ENCODE measurements at places on chromosomes 4 and X. TPM values are rescaled to one million over a fixed set of nuclear protein-coding genes. Genes with fewer than 3 reads are reported as not detected.

DNA sequence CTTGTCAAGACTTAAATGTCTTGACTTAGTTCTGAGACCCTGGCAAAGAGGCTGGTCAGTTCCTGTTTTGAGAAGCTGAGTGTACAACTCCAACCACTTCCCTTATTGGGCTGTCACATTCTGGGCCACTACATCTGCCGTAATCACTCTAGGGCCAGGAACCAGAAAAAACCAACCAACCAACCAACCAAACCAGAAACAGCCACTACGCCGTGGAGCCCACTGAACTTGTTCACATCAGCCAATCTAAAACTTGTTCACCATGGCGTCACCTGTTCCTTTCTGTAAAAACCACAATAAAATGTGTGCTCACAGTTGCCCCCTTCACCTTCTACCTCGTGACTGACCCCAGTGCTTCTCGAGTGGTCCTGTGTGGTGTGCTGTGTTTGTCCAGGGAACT lies 107.3 kb downstream of the JADE1 start:
- DNase-seq: no peak

DNA sequence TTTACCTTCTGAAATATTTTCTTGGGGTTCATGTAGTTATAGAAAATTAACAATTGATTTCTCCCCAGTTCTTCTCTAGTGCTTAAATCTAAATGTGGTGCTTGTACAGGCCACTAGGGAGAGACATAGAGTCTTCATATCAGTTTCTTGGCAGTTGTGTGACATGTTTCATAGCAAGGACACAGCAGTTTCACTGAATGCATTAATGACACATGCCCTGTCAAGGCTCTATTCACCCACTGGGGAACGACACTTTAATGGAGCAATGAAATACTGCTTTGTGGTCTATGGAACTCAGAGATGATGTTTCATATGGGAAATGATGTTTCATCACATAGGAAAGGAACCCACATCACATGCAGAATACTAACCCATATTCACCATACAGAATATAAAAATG lies 2.8 kb downstream of the VEGFC start:
- no peak for DNase-seq

TCEAL9 gene
- polyA plus RNA-seq: 150 TPM

GRCh38 chr4:84126061-84126787 lies 372.9 kb downstream of the NKX6-1 start:
- DNase-seq: no peak

BEND4 gene
- 0.12 TPM for polyA plus RNA-seq

- DNase-seq: no peak
Observed at GRCh38 chr4:156956826-156957368, 14.7 kb downstream of the PDGFC start.

DNA sequence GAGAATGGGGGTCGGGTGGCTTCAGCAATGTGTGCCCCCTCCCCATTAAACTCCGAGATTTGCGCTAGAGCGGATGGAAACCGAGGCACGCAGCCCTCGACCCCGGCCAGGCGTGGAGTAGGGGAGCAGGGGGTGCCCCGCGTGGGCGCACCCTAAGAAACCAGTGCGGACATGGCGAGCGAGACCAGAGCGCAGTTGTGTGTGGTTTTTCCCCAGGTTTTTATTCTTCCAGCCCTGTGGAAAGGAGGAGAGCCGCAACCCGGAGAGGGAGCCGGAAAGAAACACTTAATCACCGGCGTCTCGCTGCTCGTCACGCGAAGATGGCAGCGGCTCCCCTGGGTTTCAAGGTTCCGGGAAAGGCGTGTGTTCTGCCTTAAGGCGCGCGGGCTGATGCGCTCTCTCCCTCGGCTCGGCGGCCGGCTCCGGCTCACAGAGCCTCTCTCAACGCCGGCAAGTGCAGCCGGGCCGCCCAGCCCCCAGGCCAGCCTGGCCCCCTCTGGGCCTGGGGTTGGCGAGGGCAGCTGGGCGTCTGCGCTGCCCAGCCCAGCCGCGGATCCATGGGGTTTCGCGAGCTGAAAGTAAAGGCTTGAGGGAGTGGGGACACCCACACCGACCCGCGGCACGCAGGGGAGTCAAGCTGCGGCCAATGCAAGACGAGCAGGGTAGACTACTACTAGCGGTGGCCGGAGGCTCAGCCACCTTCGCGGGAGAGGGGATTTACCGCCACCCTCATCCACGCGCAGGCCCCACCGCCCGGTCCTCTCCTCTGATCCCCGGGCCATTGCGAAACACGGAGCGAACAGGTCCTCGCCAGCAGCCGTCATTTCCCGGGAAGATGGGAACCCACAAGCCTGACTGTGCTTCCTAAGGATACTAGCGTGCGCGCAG lies 74.0 kb upstream of the BCOR start:
- no peak for DNase-seq

GRCh38 chr4:84778041-84778440 lies 188.4 kb downstream of the WDFY3 start:
- no peak for DNase-seq

GRCh38 chrX:57904176-57904880 lies 5.9 kb downstream of the ZXDA start:
- DNase-seq: no peak

DNA sequence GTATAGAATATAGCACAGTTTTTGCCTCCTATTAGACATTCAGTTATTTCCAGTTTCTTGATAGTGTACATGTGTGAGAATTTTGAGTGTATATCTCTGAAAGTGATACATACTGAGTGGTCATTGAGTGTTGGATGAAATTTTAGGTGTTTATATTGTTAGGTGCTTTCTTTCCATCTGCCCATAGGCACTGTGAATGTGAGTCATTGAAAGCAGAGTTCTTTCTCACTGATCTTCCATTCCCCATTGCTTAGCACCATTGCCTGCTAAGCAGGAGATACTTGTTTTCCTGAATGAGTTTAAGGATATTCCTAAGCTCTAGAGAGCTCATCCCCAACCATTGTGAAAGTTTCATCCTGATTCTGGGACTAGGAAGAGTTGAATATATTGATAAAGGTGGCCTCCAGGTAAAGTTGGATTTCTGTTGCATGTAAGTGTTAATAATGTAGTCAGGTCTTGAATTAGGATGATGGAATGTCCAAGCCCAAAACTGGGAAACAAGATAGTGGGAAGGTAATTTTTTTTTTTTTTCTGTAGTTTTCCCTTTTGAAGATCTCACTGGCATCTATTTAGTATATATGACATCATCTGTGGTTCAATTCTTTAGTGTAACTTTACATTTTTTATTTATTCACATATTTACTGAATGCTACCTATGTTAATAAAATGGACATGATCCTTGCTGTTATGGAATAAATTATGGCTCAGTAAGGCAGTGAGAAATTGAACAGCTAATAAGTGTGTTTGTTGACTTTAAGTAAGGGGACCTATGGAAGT lies 22.1 kb downstream of the UBE2K start:
- DNase-seq: no peak

OPN1MW gene
- polyA plus RNA-seq: not detected

DNA sequence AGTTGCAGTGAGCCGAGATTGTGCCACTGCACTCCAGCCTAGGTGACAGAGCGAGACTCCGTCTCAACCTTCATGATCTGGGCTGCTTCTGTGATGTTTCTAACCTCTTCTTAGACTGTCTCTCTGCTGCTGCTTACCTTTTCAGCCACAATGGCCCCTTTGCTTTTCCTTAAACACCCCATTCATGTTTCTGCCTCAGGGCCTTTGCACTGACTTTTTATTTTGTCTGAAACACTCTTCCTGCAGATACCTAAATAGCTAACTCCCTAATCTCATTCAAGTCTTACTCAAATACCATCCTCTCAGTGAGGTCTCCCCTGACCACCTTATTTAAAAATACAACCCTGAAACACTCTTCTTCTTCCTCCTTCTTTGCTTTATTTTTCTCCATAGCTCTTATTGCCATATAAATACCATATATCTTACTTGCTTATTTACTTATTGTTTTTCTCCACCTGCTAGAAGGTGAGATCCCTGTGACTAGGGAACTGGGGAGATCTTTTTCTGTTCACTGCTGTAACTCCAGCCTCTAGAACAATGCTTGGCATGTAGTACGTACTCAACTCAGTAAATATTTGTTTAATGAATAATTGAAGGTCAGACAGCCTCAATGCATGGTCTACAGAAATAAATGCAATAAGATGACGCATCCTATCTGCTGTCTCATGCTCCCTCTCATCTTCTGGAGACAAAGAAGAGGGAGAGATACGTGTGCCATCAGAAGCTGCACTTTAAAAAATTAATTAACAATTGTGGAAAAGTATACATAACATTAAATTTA lies 43.8 kb upstream of the SETD7 start:
- no peak for DNase-seq

FRMD7 gene
- polyA plus RNA-seq: not detected

- DNase-seq: no peak
Observed at GRCh38 chrX:118734909-118735308, 7.5 kb downstream of the IL13RA1 start.

DNA sequence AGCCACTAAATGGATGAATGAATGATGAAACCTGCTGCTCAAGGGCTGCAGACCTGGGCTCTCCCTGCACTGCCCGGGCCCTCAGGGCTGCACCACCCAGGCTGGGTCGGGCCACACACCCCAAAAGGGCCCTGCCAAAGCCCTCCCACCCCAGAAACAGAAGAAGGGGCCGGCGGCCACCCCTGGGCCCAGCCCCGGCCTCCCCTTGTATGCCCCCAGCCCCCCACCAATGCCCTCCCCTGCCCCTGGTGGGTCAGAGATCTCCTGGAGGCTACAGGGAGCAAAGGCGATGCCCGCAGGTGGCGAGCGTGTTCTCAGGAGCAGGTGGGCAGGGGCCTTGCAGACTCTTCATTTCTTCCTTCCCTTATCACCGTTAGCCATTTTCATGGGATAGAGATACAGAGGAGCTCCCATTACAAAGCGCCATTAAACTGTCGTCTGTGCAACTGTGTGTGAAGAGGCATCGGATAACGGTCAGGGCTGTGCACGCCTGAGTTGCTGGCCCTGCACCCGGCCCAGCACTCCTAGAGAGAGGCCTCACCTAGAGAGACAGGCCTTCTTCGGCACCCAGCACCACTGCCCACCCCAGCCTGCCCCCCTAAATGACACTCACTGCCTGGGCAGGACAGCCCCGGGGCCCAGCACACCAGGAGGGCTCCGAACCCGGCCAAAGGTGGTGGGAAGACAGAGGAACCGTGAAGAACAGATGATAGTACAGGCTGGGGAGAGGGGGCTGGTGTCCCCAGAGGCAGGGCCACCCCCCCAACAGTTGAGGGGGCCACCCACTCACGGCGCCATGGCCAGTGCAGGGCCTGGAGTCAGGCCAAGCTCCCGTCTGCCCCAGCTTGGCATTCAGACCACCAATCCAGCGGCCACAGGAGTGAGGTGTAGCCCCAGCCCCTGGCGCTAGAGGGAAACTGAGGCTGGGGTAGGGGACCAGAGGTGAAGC lies 133.7 kb downstream of the FAM53A start:
- DNase-seq: no peak

GC gene
- polyA plus RNA-seq: not detected

DNA sequence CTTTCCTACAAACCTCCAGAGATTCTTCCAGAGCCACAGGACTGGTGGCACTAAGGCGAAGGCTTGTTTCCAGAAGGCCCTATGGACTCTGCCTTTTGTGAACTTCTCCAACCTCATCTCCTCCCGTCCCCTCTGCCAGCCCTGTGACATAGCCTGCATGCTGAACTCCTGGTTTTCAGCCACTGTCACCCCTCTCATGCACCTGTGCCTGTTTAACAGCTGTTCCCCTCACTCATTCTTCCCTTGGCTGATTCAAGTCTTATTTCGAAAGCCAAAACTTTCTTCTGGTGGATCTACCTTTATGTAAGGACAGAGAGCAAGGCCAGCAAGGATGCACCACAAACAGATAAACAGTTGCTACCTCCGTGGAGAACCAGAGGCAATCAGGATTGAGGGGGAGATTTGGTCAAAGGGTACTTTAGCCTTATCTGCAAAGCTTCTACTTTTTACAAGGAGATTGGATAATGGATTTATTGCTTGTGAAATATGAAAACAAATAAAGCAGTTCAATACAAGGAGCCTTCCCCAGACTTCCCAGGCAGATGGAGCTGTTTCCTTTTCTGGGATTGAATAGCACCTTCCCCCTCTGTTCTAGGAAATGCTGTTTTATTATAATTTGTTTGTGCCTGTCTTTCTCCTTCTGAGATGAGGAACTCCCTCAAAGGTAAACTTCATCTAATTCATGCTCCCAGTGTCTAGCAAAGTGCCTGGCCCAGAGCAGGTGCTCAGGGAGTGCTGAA lies 5.7 kb downstream of the CITED1 start:
- no peak for DNase-seq

- no peak for DNase-seq
Observed at GRCh38 chr4:2281575-2282343, 19.9 kb upstream of the MXD4 start.

DNA sequence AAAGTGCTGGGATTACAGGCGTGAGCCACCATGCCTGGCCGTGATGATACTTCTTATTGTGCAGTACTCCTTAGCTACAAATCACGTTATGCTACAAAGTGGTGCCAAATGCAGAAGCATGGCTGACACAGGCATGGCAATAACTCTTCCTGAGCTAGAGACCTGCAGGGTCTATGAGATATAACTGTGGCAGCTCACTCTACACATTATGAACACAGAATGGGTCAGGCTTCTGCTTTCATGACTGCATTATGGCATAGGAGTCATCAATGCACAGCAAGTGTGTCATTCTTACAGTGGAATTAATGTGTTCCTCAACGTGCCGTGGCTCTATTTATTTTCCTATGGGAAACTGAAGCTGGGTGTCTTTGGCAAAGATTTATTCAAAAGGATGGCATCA lies 64.5 kb downstream of the UGT8 start:
- no peak for DNase-seq

ADH1A gene
- polyA plus RNA-seq: 17.0 TPM

GRCh38 chr4:124415146-124415545 lies 297.4 kb downstream of the ANKRD50 start:
- no peak for DNase-seq

DNA sequence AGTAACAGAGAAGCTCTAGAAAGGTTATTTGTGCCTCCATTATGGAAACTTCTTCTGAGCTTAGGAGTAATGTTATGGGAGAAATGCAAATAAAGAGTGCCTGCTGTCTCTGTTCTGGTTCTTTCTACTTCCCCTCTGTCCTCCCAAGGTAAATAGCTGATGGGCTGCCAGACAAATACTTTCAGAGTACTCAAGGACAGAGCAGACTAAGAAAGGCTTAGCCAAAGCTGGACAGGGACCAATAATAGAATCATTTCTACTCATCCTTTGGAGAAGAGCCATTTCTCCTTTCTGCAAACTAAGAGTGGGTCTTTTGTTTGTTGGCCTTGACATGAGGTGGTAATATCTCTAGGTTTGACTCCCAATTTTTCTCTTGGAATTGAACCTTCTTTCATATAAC lies 136.1 kb downstream of the MID1IP1 start:
- DNase-seq: no peak

- no peak for DNase-seq
Observed at GRCh38 chr4:119722670-119723069, 94.1 kb upstream of the PDE5A start.

GABRE gene
- 13.6 TPM for polyA plus RNA-seq

ANKRD17 gene
- polyA plus RNA-seq: 56.3 TPM

DNA sequence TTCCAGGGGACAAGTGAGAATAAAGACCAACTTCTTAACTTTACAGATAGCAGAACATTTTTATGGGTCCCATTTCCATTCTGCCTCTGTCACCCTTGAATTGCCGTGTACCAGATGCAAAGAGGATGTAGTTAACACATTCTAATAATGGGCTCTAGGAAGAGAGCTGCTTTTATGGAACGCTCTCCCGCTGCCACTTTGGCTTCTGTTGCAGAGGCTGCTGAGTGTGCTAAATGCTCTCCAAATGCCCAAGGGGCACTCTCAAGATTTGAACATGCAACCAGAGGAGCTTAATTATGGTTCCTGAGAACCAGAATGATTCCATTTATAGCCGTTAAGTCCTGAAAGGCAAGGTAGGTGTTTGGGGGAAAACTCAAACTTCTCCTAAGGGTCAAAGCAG lies 28.1 kb upstream of the GPC3 start:
- DNase-seq: no peak

GAGE13 gene
- polyA plus RNA-seq: not detected
